ENCODE measurements at places on chromosomes 7 and 10.

GRCh38 chr10:29725133-29725720 lies 90.5 kb upstream of the SVIL start:
- no peak for DNase-seq

DNA sequence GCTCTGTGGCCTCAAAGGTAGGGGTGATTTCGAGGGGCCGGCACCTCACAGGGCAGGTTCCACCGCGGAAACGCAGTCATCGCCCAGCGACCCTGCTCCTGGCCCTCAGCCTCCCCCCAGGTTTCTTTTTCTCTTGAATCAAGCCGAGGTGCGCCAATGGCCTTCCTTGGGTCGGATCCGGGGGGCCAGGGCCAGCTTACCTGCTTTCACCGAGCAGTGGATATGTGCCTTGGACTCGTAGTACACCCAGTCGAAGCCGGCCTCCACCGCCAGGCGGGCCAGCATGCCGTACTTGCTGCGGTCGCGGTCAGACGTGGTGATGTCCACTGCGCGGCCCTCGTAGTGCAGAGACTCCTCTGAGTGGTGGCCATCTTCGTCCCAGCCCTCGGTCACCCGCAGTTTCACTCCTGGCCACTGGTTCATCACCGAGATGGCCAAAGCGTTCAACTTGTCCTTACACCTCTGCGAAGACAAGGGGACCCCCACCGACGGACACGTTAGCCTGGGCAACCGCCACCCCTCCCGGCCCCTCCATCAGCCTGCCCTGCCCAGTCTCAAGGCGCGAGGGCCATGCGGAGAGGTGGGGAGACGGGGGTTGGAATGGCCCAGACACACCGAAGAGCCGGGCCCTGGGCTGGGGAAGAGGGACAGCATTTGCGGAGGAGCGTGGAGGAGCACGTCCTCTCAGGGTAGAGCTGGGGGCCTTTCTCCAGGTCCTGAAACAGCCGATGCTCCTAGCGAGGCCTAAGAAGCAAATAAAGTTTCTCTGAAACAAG lies 6.0 kb downstream of the SHH start:
- no peak for DNase-seq

DNA sequence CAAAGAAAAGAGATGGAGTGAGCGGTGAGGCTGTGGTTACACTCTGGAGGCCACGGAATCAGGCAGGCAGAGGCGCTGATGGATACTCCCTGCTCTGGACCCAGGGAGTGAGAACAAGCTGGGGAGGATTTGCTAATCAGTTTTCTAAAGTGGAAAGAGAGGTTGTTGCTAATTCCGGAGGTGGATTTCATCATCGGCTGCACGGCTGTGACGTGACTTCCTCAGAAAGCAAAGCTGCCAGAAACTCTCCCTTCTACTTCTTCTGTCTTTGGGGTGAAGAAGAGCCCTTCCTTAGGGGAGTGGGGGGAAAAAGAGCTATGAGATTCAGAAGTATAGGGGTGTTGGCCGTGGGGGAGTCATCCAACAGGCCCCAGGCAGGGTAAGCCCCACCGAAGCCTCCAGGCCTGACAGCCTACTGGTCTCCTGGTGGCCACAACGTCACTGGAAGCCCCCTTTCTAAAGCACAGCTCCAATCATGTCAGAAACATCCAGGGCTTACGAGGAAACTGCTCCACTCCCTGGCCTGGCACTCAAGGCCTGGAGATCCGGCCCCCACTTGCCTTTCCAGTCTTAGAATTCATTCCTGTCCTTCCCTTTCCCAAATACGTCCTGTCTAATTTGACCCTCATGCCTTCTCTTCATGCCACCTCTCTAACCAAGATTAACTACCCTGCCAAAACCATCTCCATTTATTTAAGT lies 114.5 kb downstream of the HIP1 start:
- no peak for DNase-seq

DNA sequence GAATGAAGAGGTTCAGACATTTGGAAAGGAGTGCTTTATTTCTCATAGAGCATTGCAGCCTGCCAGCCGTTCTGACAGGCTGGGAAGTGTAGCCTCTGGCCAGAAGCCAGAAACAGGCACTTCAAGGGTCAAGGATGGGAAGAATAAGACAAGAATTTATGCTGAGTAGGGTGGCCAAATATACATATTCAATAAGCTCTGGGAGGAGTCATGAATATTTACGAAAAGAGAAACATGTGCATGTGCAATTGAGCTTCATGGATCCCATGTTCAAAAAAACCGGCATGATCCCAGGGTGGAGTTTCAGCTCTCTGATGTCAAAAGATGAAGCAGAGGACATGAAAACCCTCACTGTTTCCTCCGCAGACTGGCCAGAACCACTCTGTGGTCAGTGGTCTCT lies 32.9 kb downstream of the TLX1 start:
- DNase-seq, result no peak

DNA sequence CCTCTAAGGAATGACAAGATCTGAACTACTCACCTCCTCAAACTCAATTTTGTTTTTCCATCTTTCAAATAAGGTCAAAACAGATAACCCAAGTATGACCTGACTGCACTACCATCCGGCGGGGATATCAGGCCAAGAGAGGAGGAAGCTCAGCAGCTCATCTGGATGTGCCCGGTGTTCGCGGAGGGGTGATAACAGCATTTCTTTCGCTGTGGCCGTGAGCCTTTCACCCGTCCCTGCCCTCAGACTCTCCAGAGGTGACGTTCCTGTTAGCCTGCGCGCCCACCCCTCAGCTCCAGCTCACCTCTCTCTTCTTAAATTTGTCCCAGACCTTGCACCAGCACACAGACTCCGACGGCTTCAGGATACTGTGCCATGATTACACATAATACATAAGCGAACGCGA lies 526 bp downstream of the ZNF248 start:
- DNase-seq, result peak; percentile 47

DNA sequence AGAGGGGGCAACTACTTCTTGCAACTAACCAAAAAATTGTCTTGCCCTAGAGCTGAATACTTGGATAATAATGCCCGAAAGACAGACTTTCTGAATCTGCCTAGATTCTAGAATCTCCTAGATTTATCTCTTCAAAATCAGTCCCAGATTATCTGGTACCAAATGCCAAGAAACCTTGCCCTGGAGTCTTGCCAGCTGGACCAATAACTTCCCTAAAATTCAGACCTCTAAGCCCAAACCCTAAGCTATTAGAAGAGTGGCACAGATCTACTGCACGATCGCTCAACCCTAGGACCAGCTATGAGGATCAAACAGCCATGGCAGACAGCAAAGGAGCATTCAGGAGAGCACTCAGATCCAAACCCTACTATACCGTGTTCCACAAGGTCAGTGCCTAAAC lies 45.0 kb downstream of the ARMH3 start:
- peak; percentile 16 for DNase-seq

- no peak for DNase-seq
These were observed 105.5 kb downstream of the GALNT11 start for GRCh38 chr7:152130658-152131590.

DNA sequence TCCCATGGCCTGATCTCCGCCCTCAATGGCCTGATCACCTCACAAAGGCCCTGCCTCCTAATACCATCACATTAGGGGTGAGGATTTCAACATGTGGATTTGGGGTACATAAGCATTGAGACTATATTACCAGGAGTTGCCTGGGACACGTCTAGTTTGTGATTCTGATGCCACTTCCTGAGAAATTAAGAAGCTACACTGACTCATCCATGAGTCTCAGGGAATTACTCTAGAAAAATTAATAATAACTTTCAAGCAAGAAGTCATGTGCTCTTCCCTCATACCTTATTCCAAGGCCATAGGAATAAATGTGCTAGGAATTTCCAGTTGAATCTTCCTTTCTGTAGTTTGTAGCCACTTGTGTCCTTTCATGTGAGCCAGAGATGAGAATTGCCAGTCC lies 519.3 kb upstream of the MKI67 start:
- no peak for DNase-seq

- DNase-seq, result no peak
These were observed 44.9 kb downstream of the CAV1 start for GRCh38 chr7:116569737-116570136.

DNA sequence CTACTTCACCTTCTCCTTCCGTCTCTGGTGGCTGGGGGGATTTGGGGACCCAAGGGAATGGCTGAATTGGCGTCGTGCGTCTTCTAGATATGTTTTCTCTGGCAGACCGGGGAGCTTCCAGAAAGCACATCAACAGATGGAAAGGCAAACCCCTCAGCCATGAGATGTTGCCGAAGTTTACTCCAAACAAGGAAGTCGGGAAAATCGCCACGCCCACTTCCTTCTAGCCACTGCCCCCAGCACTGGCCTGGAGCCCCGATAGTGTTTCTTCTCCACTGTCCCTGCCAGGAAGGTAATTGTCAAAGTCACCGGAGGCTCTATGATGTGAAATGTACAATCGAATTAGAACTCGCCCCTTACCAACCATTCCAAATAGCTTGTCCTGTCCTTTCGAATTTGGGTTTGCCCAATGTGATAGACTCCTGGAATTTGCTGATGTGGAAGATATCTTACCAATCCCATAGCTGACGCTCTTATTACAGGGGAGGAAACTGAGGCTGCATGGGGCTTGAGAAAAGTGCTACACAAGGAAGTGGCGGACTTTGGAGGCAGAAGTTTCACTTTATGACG lies 191.0 kb downstream of the LSM5 start:
- DNase-seq, result no peak

- no peak for DNase-seq
These were observed 36.6 kb downstream of the ABI1 start for GRCh38 chr10:26824015-26824690.

DNA sequence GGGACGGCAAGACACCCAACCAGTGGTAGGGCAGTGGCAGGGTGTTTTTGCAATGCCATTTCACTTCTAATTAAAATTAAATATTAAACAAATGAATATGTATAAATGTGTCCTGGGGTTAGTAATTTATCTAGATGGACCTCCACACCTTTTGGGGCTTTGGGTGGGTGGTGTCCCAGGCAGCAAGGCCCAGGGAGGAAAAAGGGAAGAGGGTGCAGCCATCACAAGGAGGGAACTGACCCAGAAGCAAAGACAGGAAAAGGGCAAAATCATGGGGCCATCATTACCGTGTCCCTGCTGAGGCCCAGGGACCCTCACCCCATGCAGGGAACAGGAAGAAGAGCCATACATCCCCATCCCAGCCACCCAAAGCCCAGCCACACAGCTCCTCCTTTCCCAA lies 204.6 kb downstream of the GRID1 start:
- DNase-seq, result no peak

DNA sequence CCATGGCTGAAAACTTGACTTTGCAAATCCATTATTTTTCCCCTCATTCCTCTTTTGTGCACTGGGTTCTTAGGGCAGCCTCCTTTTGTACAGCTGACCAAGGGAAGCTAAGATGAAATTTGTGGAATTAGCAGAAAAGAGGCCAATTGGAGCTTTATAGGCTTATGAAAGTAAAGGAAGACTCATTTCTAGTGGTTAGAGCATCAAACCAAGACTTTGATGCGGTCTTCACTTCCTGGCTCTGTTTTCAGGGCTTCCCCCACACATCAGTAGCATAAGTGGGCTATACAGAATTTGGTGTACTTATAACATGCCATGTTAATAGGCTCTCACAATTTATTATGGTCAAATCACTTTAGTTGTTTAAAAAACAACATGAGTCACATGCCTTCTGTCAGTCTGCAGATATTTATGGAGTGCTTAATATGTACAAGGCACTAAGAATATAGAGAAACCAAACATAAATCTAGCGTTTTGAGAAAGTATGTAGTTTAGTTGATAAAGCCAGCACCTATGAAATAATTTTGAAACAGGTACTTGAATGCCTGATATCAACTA lies 5.7 kb downstream of the AUTS2 start:
- no peak for DNase-seq

DNA sequence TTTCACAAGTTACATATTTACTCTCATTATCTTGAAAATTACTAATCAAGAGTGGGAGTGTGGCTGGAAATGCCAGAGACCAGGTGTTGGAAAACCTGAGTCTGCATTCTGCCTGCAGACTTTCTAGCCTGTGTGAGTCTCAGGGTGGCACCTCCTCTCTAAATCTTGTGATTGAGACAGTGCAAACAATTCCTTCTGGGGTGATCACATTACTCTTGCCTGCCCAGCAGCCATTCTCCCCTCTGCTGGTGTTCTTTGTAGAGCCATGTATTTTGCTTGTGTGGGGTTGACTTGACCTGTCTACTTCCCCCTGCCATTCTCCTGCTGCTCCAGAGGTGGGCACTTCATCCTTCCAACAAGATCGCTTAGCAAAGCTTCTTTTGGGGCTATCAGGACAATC lies 101.1 kb downstream of the RAPGEF5 start:
- no peak for DNase-seq

GRCh38 chr10:92719991-92720830 lies 30.5 kb downstream of the HHEX start:
- no peak for DNase-seq

DNA sequence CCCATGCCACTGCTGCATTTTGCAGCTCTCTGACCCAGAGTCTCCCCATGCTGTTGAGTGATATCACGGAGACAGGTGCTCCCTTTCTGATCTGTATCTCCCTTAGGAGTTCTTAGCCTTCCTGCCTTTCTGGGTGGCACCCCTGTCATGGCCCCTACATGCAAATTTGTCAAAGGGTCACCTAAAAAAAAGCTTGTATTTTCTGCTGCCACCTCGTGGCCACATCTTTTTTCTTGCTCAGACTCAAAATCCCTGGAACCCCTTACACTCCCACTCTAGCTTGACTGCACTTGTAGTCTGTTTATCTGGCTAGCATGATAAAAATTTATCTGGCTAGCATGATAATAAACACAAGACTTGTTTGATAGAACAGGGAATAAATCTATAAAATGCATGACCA lies 809.1 kb downstream of the SORCS1 start:
- DNase-seq, result no peak

DNA sequence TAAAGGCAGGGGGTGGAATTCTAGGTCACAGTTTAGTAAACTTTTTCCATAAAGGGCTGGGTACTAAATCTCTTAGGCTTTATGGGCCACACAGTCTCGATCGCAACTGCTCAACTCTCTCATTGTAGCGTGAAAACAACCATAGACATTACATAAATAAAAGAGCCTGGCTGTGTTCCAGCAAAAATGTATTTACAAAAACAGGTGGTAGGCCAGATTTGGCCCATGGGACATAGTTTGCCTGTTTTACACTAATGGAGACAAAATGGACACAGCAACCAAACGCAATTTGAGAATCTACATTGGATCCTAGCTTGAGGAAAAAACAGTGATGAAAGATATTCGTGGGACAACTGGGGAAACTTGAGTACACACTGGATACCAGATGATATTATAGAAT lies 23.2 kb upstream of the MALSU1 start:
- no peak for DNase-seq

GRCh38 chr7:30589111-30589510 lies 5.6 kb upstream of the GARS1 start:
- no peak for DNase-seq

DNA sequence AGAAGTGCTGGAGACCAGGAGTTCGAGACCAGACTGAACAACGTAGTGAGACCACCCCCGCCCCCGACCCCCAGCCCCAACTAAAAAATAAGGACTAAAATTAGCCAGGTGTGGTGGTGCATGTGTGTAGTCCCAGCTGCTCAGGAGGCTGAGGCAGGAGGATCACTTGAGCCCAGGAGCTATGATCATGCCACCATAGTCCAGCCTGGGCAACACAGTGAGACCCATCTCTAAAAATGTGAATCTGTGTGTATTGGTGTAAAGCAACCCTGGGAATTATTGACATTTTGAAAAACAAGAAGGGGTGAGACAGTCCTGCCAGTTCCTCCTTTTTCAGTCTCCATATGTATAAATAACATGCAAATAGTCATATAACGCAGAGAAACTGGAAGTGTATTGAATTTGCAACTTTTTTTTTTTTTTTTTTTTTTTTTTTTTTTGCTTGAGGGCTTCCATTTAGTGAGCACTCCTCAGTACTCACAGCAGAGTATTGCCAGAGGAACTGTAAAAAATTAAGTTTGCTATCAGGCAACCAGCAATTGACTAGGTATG lies 3.4 kb upstream of the ITGB1 start:
- no peak for DNase-seq

- DNase-seq, result no peak
These were observed 107.9 kb downstream of the PROSER2 start for GRCh38 chr10:11931038-11931437.

All from G401 (cell line).